ENCODE measurements at places on chromosomes 1 and 21.
A peak's percentile ranks its signal among the peaks of the same experiment; 100 is the strongest.

- no peak for DNase-seq
Measured at GRCh38 chr1:26994020-26994786, 711 bp downstream of the TRNP1 start.

DNA sequence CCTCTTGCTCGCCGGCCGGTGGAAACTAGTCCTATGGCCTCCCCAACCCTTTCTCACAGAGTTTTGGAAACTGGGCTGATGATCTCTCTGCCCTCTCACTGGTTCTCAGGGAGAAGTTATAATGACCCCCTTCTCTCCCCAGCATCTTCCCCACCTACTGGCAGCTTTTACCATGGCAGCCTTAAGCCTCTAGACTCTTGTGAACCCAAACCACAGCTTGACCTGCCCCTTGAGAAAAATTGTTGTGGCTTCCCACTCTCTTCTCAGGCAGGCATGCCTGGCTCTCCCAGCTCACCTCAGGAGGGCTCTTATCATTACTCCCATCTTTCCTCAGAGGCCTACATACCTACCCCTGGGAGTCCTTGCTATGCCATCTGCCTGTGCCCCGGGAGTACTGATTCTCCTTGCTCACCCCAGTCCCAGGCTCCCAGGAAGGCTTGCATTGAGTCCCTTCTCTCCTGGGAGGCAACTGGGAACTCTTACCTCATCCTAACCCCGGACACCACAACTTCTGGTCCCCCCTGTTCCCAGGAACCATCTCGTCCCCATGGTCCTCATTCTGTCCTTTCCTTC, 1.6 kb downstream of the NSUN4 start:
- DNase-seq = peak; percentile 23

- DNase-seq = no peak
Measured at GRCh38 chr21:46540087-46540710, 64.7 kb downstream of the S100B start.

DNA sequence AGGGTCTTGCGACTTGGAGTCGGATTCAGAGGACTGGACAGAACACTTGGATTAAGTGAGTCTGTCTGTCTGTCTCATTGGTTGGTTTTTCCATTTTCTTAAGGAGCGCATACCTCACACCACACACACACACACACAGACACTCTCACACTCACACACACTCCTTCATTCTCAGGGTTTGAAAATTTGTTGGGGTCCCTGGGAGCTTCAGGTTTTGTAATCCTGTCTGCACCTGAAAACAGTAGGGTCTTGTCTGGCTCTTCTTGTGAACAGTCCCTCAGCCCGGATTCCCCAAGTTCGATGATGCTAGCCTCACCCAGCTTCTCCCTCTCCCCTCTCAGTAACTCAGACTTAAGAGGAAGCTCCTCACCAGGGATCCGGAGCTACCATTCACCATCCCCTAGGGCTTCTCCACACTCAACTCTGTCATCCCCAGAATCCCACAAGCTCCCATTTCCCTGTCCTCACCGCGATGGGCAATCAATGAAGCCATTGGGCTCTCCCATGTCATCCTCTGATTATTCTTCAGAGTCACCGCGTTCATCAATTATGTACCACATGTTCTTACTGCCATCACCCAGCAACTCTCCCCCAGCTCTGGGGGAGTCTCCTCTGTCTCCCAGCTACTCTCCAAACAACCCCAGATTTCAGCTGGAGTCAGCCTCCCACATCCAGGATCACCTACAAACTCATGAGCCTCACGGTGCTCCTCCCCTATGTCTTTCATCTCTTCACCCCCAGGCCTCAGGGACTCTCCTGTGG, 1530.9 kb upstream of the TPTE start:
- DNase-seq = peak; percentile 1

- peak; percentile 93 for DNase-seq
Measured at GRCh38 chr21:41612674-41613532, 104.9 kb upstream of the TMPRSS2 start.

DNA sequence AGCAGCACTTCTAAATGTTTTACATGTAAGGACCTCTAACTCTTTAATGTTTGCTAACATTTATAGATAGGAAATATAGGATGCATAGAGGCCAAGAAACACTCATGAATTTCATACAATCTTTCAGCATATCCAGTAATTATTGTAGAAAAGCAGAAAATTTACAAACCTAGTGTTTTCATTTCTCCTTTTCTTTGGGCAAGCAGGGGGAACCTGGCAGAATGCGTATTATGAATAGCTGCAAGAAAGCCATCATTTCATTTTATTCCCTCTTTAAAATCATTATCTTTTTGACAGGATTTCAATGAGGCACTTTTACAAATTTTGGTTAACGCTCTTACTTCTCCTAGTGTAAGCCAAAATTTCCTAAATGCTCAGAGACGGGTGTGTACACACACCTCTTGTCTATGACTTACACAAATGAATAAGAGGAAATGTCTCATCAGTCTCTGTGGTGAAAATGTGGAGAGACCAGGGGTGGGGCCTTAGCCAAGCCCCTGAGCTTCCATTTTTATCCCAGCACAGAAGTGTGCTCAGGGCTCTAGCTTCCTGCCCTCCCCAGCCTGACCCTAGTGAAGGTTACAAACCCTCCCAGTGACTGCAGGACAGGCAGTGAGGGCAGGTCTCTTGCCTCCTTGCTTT, 91.6 kb downstream of the LRRC8C start:
- peak; percentile 79 for DNase-seq

DNA sequence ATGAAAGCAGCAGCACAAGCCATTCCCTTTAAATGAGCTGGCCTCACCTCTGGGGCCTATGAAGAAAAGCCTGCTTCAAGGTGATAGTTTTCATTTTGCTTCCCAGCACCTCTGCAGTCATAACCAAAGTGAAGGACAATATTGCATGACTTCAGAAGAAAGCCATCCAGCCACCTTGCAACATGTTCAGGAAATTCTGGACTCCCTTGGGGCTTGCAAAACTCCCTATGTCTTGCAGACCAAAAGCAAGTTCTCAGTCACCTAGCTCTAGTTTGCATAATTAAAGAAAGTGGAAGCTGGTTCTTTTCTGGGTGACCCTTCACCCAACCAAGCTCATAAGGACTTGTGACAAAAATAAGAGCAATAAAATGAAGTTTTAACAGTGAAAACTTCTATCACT, 87.6 kb downstream of the GFI1 start:
- DNase-seq = no peak

DNA sequence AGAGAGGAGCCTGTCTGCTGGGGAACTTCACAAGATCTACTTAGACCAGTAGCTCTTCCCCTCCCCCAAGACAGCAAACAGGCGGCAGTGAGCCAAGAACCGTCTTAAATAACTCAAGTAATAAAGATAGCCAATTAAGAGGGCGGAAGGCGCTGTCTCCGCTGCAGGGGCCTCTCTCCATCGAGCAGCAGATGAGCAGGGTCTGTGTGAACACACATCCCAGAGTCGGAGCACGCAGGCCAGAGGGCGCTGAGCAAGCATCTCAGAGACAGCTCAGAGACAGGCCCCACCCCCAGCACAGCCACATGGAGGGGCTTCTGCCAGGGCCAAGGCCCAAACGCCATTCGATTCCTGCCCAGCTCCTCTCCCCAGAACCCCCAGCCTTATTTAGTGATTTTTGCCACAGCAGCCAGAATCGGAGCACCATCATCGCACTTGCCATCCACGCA, 11.1 kb downstream of the IFFO2 start:
- no peak for DNase-seq

DNA sequence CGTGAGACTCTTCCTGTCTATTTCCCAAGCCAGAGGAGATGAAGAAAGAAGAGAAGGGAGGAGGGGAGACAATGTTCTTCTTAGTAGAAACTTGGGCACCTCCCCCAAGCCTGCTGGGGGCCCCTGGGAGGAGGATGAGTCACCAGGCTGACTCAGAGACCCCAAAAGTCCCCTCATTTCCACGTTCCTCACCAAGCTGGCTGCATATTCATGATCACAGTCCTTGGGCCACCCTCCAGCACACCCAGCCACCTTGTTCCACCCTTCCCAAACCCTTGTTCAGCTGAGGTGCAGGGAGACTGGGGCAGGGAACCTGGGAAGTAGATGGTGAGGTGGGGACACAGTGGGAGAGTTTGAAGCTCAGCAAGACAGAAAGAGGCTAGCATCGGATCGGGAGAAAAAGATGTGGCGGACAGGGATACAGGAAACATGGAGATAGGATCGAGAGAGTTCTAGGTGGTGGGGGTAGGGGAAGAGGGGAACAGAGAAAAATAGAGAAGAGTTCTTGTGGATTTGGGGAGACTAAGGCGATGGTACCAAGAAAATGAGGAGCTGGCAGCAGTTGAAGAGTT, 712 bp downstream of the RAB13 start:
- no peak for DNase-seq

DNA sequence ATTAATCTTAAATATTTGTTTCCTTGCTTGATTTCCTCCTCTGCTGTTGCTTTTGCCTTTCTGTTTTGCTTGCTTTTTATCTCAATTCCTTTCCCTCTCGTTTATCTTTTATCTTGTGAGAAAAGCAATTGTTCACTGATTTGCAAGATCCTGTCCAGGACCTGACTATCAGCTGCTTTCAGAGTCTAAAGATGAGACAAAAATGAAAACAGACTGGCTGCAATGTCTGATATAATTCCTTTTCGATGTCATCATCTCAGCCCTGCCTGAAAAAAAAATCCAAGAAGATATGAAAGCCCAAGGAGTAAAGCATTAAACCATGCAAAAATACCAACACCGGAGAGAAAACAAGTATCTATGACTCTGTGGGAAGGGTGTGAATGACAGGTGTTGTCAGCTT, 225.5 kb downstream of the PATJ start:
- no peak for DNase-seq

DNA sequence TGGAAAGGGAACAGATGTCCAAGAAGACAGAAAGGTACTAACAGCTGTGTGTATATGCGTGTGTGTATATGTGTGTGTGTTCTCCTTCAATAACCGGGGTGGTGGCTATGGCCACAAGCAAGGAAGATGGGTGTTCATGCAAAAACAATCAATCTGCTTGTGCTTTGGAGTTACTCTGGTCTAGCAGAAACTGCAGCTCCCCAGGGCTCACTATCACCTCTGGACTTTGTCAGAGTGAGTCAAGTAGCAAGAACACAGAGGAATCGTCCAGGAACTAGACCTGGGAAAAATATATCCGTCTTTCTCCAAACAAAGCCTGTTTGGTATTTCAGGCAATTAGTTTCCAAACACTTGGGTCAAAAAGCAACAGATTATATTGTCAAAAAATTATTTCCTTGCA, 68.6 kb downstream of the GNG12 start:
- DNase-seq = no peak

- DNase-seq = no peak
Measured at GRCh38 chr1:63732666-63733065, 41.2 kb upstream of the ROR1 start.

DNA sequence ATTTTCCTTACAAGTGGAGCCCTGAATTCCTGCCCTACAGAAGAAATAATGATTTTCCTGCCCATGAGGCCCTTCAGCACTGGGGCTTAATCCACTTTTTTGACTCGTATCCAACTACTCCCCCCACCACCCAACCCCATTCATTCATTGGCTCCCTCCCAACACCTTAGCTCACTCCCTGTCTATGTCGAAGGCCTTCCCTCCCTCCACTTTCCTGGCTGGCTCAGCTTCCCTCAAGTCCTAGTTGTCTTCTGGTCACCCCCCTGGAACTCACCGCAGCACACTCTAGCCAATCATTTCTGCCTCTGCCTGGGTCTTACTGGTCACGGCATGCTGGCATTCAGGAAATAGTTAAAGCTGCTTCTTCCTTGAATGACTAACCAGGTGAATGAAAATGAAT, 118.9 kb downstream of the PGBD5 start:
- DNase-seq = peak; percentile 57

DNA sequence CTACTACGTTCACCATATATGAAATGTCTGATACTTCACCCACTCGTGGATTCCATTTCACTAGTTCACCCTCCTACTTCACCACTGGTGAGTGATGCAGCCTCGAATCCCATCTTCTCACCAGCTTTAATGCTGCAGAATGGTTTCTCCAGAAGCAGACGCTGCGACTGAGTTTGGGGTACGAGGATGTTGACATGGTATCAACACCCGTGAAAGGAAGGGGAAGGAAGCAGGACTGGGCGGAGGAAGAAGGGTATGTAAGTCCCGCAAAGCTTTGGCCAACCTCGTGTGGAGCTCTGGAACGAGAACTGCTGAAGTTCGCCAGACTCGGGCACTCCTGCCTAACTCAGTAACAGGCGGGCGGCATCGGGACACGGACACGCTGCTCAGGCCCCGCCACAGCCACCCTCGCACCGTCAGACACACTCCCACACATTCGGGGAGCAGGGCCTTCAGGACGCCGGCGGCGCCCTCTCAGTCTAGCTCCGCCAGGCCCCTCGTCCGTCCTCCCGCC, 833 bp upstream of the DIP2A start:
- peak; percentile 25 for DNase-seq

DNA sequence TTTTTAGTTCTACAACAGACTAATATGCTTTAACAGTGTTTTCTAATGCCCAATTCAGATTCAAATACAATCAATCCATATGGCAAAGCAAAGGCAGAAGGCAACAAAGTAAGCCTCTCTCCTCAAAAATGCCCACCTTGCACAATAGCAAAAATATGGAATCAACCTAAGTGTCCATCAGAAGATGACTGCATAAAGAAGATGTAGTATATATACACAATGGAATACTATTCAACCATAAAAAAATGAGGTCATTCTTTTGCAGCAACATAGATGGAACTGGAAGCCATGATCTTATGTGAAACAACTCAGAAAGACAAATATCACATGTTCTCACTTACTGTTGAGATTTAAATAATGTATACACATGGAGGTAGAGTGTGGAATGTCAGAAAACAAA, 80.7 kb downstream of the EIF4G3 start:
- no peak for DNase-seq

DNA sequence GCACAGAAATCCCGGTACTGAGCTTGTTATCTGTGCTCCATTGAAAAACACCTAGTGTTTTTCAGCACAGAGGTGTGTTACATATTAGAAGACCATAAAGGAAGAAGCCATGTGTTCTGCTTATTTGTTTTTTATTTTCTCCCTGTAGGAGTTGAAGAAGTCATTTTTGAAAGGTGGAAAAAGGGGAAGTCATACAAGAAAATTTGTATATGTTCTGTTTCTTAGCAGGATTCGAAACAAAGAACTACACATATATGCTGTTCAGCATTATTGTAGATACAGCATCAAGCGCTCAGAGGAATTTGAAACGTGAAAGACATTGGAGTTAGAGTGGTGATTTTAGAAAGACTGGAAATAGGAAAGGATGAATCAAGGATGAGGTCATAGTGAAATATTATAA, 345.3 kb upstream of the ADGRL2 start:
- DNase-seq = no peak

DNA sequence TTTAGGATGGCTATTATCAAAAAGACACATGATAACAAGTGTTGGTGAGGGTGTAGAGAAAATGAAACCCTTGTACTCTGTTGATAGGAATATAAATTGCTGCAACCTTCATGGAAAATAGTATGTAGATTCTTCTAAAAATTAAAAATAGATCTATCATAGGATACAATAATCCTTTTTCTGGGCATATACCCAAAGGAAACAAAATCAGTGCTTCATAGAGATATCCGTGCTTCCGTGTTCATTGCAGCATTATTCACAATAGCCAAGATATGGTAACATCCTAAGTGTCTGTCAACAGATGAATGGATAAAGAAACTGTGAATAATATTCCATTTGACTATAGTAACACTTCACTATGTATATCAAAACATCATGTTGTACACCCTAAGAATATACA, 106.7 kb downstream of the MIS18A start:
- no peak for DNase-seq

Data from PC-3 (cell line).